ENCODE measurements at places on chromosomes 5 and 9.
A peak's percentile ranks its signal among the peaks of the same experiment; 100 is the strongest.

DNA sequence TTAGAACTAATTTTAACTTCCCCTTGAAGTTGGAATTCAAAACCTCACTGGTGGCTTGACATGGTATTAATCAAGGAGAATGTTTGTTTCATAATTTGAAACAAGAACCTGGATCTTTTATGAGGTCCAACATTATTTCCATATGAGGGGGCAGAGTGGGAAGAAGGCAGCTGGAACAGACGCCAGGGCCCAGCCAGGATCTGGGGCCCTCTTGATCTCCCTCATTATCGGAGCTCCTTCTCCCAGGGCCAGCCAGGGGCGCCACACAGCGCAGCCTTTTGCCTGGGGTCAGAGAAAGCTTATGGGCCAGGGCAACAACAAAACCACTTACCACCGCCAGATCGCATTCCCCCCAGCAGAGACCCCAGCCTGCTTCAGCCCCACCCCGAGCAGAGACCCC lies 27.1 kb upstream of the NKD2 start:
- DNase-seq: no peak

DNA sequence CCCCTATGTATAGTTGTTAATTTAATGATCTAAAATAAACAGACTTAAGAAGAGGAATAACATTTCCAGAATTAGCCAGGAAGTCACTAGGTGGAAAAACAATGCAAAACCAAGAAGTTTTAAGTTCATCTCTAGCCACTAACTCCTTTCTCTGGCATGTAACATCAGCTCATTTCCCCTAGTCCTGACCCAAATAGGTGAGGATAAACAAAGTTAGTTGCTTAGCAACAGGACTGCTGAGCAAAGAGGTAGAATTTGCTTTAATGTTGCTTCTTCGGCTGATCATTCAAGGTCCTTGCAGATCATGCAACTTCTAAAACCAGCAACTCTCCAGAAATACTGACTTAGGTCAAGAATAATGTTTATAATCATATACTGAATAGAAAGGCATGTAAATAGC lies 675.8 kb downstream of the CETN3 start:
- DNase-seq: no peak

DNA sequence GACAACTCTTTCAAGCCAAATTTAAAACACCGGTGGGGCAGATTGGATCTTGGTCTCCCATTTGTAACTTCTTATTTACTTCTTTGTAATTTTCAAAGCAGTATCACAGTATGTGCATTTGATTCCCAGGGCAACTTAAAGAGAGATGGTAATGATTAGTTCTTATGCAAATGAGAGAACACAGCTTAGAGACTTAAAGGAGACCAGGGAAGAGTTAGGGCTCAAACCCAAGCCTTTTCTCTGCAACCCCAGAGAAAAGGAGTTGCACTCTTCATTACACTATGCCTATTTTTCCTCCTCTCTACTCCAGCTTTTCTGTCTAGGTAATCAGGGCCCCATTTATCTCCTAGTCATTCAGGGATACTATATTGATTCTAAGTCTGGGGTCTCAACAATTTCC lies 237.8 kb upstream of the NMUR2 start:
- no peak for DNase-seq

DNA sequence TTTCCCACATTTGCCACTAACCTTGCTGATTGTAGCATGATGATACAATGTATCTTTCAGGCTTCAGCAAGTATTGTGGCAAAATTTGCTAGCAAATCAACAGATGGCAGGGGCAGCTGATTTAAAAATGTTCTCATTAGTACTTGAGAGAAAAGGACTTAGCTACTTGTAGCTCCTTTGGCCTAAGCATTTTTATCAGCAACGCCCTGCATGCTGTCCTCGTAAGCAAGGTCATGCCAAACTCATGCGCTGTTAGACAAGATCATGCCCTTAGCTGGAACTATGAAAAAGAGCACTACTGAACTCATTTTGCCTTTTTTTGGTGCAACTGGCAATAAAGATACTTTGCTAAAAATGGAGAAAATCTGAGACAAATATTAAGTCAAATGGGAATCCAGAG lies 197.1 kb downstream of the ICE1 start:
- no peak for DNase-seq

DNA sequence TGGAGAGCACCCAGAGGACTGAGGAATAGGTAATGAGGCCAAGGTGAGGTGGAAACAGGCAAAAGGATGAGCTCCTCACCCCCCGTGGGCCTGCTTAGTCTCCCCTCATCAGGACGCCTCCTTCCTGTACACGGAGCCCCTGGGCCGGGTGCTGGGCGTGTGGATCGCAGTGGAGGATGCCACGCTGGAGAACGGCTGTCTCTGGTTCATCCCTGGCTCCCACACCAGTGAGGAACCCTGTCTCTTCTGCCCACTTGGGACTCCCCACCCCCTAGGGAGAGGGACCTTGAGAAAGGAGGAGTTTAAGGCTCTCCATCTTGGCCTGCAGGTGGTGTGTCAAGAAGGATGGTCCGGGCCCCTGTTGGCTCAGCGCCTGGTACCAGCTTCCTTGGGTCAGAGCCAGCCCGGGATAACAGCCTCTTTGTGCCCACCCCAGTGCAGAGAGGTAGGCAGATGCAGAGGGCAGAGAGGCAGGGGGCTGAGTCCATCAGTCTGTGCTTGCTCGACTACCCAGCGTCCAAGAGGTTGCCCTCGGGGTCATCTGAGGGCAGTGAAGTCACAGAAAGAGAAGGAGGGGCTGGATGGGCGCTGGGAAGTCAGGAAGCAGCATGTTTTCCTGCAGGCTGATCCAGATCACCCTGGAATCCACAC lies 7.0 kb downstream of the DOLK start:
- no peak for DNase-seq

GRCh38 chr9:2872250-2872930 lies 28.5 kb upstream of the PUM3 start:
- no peak for DNase-seq

GRCh38 chr5:17944046-17944445 lies 309.8 kb downstream of the TAF11L14 start:
- DNase-seq: no peak

DNA sequence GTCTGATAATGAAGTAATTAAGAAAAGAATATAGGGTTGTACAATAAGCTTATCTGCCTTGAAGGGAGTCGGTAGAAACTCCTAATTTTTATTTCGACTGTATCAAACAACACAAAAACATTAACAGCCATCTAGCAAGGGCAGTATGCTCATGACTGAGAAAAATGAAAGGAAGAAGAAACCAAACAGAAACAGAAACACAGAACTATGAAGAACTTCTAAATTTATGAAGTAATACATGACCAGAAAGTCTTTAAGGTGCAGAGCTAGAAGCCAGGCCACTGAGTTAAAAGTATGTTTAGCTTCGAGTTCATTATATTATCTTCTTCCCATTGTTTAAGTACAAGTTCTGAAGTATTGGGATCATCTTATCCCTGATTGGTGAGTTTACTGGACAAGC lies 367.3 kb upstream of the C9orf72 start:
- DNase-seq: no peak

- DNase-seq: no peak
These were observed 46.4 kb upstream of the EDIL3 start for GRCh38 chr5:84430863-84431663.

- no peak for DNase-seq
These were observed 586 bp upstream of the PDZD2 start for GRCh38 chr5:31638345-31638744.

GRCh38 chr9:10479172-10479571 lies 133.6 kb downstream of the PTPRD start:
- DNase-seq: no peak

- DNase-seq: no peak
These were observed 138.9 kb downstream of the KCNN2 start for GRCh38 chr5:114500756-114501155.

GRCh38 chr5:163756170-163756569 lies 250.8 kb downstream of the MAT2B start:
- no peak for DNase-seq

GRCh38 chr9:19665146-19665863 lies 123.5 kb downstream of the SLC24A2 start:
- no peak for DNase-seq

GRCh38 chr9:136282272-136282861 lies 21.5 kb downstream of the CCDC187 start:
- DNase-seq: no peak

DNA sequence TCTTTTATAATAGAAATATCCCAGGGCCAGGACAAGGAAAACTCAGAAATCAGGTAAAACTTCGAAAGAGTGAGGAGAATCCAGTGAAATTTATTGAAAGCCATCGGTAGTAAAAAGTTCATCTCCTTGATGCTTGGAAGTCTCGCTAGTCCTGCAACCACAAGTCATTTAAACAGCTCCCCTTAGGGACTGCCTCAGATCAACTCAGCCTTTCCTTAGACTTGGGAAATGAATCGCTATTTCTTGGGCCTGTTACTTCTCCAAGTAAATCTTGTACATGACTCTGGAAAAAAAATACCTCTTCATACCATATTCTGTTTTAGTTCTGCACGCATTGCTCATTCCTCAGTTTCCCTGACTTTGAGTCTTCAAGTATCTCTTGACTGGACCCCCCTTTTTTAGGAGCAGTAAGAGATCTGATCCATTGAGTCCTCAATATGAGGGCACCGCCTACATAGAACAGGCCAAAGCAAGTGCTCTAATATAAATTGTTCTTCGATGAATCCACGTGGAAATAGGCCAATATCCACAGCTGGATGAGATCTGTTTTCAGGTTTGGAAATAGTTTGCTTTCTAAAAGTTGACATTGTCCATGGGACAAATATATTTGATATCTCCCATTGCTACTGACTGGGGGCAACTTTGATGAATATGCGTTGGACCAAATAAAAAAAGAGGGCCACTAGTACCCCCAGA lies 114.2 kb downstream of the PRDM6 start:
- DNase-seq: no peak

GRCh38 chr5:136518174-136518573 lies 152.8 kb upstream of the TRPC7 start:
- no peak for DNase-seq

- no peak for DNase-seq
These were observed 146.2 kb upstream of the RASA1 start for GRCh38 chr5:87121304-87122150.

DNA sequence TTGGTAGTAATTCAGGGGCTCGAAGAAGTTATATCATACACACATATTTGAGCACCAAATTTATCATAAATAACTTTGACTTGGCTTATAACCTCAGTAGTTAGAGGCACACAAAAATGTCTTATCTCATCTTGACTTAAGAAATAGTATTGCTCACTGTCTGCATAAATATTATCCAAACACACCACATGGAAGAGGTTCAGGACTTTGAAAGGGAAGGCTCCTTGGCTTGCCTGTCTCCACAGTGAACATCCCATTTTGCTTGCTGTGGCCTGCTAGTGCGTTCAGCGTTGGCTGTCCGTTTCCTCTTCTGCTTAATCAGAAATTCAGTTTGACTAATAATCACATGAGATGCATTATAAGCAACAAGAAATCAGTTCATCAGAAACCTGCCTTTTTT lies 13.9 kb downstream of the GRXCR2 start:
- no peak for DNase-seq

DNA sequence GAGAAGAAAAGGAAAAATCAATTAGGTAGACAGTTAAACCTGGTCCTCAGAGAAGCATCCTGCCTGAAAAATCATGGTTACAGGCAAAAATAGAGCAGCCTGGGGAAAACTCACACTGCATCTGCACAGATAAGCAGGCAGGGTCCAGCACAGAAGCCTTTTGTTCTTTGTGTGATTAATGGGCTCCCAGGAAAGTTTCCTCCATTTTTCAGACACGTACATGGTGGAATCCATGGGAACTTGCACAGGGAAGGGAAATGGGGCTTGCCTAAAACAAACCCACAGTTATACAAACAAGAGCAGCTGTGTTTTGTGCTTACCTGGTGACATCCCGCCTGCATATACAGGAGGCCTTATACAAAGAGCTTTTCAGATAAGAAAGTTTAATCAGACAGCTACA lies 243.9 kb upstream of the ATP10B start:
- no peak for DNase-seq

- DNase-seq: no peak
These were observed 65.2 kb downstream of the TMEM167A start for GRCh38 chr5:83011985-83012384.

DNA sequence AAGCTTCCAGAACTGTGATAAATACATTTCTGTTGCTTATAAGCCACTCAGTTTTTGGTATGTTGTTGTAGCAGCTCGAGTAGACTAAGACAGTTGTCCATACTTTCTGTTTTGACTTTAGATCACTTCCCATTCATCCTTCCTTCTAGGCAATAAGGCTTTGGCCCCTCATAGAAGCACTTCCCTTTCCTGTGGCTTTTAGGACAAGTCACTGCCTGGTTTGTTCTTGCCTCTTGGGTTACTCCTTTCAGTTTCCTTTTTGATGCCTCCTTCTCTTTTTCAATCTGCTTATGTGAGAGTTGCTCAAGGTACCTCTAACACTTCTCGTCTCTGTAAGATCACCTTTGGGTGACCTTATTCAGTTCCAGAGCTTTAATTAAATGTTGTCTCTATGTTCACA lies 72.4 kb upstream of the NTRK2 start:
- DNase-seq: no peak

- no peak for DNase-seq
These were observed 26.9 kb downstream of the CNOT6 start for GRCh38 chr5:180521101-180521500.

GRCh38 chr5:110134963-110135935 lies 445.5 kb downstream of the MAN2A1 start:
- no peak for DNase-seq

DNA sequence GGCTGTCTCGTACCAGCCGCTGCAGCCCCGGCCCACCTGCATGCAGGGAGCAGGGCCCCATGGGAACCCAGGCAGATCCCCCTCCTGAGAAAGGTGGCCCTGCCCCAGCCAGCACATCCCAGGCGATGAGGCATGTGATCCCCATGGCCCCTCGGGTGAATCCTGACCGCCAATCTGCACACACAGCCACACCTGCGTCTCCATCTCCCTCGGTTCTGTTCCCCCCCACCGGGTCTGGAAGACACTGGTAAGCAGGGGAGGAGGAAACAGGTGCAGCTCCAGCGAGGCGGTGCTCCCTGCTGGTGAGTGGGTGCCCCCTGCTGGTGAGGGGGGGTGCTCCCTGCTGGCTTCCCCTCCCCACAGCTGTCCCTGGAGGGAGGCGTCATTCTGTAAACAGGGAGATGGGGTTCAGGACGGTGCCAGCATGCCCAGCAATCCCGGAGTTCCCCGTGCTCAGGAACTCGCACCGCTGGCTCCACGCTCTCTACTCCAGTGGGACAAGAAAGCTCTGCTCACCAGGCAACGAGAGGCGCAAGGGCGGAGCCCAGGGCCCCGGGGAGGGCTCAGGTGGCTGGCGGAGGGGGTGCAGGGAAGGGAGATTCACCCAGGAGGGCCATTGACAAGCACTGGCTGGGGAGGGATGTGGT lies 28.4 kb upstream of the SLC12A7 start:
- DNase-seq: peak; percentile 79

GRCh38 chr5:5295351-5295750 lies 127.1 kb upstream of the ICE1 start:
- DNase-seq: no peak

DNA sequence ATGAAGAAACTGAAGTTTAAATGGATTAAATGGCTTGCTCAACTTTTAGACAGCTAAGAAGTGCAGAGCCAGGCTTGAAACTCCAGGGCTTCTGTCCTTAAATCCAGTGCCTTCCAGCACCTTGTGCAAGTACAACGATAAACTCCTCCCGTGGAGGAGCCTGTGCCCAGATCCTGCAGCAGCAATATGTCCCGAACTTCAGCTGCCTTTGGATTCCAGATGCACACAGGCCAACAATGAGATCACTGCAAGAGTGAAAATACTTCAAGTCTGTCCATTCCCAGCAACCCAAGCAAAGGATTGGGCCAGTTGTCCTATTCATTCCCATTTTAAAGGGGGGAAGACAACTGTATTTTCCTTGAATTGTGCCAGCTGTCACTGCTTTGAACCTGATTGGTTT lies 199.6 kb downstream of the CRB2 start:
- DNase-seq: no peak

Measured in activated T-cell treated with anti-CD3 and anti-CD28 coated beads for 1 hour (primary cell).